Stimulated activated CD8-positive, alpha-beta memory T cell treated with anti-CD3 and anti-CD28 coated beads, Interleukin-7, amount 100 ng/mL, for 1 hour (primary cell): ENCODE measurements at places on chromosomes 7 and 10.

GRCh38 chr7:120402079-120402767 lies 129.2 kb downstream of the KCND2 start:
- DNase-seq, result no peak

DNA sequence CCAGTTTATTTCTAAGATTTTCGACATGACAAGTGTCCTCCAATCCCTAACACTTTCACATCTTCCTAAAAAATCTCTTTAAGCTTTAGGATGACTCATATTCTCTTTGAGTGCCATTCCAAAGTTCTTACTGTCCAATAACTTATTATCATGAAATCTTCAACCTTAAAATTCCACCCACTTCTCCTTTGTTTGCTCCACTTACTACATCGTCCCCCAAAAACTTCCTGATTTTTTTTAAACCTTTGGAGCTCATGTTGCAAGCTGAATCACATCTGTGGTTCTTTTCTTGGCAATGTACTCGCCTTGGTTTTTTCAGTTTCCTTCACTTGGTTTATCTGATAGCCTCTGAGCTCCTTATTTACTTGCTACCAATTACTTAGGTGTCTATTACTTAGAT lies 39.2 kb upstream of the JCAD start:
- no peak for DNase-seq

GRCh38 chr10:89426230-89426868 lies 12.0 kb downstream of the IFIT5 start:
- DNase-seq, result no peak

DNA sequence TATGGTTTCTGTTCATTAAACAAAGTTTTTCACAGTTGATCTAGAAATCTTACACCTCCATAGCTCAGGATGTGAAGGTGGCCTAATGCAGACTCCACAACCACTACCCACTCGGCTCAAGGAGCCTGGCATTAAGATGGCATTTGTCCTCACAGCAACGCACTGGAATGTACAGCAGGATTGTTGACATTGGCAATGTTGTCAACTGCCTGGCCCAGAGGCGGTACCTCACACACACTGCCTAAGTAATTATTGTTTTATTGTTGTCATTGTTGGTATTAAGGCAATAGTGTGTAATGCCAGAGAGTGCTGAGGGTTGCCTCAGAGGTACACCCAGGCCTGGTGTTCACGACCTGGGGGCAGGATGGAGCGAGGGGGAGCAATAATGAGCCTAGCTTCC lies 38.3 kb downstream of the LRRC18 start:
- no peak for DNase-seq

DNA sequence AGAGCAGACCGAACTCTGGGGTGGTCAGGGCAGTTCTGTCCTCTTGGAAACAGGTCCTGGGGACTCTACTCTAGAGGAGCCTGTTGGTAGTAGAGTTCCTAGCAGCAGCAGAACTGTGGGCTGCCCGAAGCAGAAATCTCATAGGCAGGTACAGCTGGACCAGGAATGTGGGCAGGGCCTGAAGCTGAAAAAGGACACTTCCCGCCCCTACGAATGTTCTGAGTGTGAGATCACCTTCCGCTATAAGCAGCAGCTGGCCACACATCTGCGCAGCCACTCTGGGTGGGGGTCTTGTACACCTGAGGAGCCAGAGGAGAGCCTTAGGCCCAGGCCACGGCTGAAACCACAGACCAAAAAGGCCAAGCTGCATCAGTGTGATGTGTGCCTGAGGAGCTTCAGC lies 8.3 kb upstream of the ZNF783 start:
- DNase-seq, result no peak

DNA sequence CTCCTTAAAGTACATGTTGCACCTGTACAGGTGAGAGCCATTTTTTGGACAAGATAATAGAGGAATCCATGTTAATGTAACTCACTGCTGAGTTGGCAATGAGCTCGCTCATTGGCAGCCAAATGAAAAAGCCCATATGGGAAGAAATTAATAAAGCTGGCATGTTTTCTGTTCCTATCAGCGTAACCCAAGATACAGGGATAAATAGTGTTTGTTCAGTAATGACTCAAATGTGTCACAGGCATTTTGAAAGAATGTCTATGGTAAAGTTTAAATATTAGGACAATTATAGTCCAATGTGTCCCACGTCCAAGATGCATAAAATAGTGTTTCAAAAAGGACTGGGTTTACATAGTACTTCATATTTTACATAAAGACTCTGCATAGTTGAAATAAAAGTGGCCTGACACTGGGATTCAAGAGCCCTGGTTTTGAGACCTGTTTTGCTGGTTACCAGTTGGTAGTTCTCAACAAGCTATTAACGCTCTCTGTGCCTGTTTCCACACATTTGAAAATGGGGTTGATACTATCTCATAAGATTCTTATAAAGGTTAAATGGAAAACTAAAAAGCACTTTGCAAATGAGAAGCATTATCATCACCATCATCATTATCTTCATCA lies 49.1 kb downstream of the MTURN start:
- DNase-seq, result no peak

GRCh38 chr7:51635775-51636174 lies 319.2 kb upstream of the COBL start:
- DNase-seq, result no peak

GRCh38 chr7:121545418-121545817 lies 149.3 kb upstream of the FAM3C start:
- DNase-seq, result no peak

GRCh38 chr7:155057076-155057475 lies 13.0 kb upstream of the HTR5A start:
- no peak for DNase-seq

DNA sequence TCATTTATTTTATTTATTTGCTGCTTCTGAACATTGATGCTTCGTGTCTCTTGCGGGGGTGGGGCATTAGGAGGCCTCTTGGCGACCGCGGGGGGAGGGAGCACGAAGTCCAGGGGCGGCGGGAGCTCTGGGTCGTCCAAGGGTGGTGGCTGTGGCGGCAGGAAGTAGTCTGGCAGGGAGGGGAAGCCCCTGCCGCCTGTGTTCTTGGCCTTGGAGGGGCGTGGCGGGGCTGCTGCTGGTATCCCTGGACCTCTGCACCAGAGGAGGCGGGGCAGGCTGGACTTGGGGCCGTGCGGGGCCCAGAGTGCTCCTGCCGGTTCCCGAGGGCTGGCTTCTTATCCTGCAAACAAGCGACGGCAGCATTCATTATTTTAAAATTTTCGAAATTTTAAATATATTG lies 70.5 kb upstream of the ABI1 start:
- DNase-seq, result no peak

DNA sequence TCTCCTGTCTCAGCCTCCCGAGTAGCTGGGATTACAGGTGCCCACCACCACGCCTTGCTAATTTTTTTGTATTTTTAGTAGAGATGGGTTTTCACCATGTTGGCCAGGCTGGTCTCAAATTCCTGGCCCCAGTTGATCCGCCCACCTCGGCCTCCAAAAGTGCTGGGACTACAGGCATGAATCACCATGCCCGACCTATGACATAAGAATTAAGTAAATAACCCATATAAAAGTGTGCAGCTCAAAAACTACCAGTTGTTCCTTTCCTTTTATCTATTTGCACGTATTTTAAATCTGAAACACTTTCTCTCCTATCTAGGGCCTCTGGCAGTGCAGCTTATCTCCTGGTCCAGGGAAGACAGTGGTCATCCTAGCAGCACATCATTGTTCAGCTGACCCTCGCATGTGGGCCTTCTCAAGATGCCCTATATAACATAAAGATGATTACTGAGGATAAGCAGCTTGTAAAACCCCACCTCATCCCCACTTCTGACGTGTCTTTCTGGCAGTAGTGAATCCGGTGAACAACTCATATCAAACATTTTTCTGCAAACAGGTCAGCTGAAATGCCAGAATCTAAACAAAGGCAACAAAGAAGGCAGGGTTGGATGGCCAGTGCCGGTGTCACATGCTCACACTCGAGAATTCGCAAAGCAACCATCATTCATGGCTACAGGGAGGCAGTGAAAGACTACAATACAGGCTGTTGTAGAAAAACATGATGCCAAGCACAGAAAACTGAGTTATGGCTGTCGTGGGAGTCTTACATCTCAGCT lies 36.0 kb upstream of the KCNIP2 start:
- no peak for DNase-seq

GRCh38 chr7:74430961-74431466 lies 22.7 kb upstream of the GTF2IRD1 start:
- DNase-seq, result no peak

DNA sequence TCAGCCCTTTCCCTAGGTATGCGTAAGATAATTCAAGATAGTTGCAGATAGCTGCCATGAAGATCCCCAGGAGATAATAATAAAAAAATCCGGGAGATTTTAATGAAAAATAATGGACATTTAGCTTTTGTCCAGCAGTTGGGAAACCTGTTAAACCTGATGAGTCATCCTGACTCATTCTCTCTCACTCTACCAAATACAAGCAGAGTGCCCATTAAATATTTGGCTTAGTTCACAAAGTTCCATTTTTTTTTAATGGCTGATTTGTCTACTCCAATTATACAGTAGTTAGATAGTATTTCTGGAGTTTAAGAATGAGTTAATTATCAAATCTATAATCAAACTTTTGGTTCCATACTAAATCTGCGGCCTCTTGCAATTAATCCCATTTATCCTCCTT lies 2.1 kb upstream of the SHTN1 start:
- no peak for DNase-seq

DNA sequence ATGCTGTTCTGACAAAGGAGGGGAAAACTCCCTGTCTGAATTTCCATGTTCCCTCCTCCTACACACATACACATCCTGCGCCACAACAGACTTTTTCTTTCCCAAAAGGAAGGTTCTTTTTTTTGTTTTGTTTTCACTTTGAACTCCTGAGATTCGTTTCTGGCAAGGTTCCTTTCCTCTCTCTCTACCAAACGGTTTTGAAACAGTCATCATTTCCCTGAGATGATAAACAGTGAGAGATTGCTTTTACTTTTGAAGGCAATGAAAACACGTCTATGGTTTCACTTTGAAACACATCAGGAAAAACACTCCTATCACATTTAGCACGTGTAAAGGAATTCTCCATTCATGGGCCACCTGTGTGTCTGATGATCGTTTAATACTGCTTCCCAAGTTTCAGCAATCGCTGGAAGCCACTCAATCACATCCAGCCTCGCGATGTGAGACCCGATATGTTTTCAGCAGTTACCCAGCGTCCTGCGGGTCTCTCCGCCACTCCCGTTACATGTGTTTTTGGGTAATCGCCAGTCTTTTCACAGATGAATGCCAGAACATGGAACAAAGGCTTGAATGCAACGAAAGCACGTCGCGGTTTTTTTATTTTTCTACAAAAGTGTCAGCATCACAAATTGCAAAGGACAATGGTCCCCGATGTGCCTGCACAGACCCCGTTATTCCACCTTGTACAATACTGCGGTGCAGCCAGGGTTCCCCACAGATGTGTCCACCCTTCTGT lies 62.8 kb upstream of the CUX1 start:
- DNase-seq, result no peak

- no peak for DNase-seq
These were observed 66.1 kb upstream of the PDZD8 start for GRCh38 chr10:117441361-117441760.

DNA sequence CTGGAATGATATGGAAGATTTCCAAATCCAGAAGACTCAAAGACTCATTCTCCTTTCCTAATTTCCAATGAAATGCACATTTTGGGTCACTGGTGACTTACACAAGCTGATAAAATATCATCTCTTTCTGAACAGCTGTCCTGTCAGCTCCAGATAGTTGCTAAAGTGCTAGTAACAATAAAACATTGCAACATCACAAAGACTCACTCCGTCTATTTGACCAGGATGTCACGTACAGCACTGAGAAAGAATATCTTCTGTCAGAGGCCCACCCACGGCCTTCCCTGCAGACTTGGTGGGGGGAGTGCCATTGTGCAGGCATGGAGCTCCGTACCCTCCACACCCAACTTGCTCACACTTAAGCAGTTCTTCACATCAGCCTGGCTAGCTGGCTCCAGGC lies 78.9 kb upstream of the EGR2 start:
- DNase-seq, result no peak

- no peak for DNase-seq
These were observed 58.2 kb downstream of the TMEM270 start for GRCh38 chr7:73918926-73919693.
